ENCODE measurements at places on chromosomes 5 and 9.

- DNase-seq = no peak
These were observed 65.1 kb upstream of the OLFM1 start for GRCh38 chr9:135022191-135022870.

- no peak for DNase-seq
These were observed 28.6 kb downstream of the DDX31 start for GRCh38 chr9:132641216-132641615.

- DNase-seq = no peak
These were observed 19.4 kb downstream of the CXCL14 start for GRCh38 chr5:135559354-135559753.

GRCh38 chr5:72596956-72597355 is 89.7 kb upstream of the ZNF366 start:
- DNase-seq = no peak

Data from MM.1S (cell line).